Esophagus muscularis mucosa (tissue), 4 donors: ENCODE measurements at places on chromosomes 3 and 15. TPM values are rescaled to one million over a fixed set of nuclear protein-coding genes. Genes with fewer than 3 reads are reported as not detected.

DNA sequence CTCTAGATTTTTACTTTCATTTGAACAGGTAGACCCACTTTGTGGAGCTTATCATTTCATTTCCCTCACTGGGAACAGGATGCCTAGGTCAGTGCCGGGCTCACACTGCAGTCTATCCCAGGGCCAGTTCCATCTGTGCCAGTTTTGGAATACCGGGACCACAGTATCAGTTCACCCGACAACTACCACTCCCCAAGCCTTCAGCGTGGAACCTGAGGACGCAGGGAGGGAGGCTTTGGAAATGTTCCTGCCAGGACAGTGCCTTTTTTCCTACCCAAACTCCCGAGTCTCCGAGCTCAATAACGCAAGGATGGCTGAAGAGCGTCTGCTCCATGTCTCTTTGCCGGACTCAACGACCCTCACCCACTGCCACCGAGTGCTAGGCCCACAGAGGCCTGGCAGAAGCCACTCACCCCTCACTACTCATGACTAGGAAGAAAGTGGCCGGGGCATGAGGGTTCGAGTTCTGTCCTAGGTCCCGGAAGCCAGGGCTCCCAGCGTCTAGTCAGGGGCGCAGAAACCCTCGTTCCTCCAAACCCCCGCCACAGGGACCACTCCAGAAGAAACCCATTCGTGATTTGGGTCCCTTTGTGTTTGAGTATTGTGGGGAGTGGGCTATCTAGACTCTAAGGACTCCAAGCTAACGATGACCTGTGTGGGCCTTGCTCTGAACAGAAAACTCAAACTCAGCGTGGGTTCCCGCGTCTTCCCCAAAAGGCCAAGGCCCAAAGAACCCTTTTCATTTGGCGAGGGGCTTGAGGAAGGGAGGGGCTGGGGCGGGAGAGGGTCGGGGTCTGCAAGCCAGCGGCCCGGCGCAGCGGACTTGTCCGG is 11.4 kb downstream of the ZIC1 start:
- DNase-seq: no peak
- peaks cover 5% of the 10 kb centered on the region for H3K27me3 ChIP-seq
- H3K4me1 ChIP-seq: peaks cover 12% of the 10 kb centered on the region
- H3K27ac ChIP-seq: no peak overlapping the region

GRIP2 gene
- 0.45 TPM for total RNA-seq

DNA sequence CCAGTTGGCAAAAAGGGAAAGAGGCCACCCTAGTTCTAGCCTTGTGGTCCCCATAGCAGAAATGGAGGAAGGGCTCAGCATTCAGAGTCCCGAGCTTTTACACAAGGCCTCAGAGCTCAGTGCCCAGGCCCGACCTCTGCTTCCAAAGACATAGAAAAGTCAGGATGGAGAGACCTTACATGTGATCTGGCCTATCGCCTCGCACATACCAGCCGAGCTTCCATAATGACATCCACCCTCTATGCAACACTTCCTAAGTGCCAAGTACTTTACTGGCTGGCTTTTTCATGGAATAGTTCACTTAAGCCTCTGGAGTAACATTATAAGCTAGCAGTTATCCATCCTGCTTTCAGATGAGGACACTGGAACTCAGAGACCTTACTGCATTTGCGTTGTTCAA is 275.9 kb downstream of the FAM43A start:
- no peak for DNase-seq
- H3K4me3 ChIP-seq: no peak overlapping the region
- no peaks in the 10 kb centered on the region for H3K27me3 ChIP-seq
- H3K4me1 ChIP-seq: peaks cover 7% of the 10 kb centered on the region
- no peaks in the 10 kb centered on the region for H3K36me3 ChIP-seq

DNA sequence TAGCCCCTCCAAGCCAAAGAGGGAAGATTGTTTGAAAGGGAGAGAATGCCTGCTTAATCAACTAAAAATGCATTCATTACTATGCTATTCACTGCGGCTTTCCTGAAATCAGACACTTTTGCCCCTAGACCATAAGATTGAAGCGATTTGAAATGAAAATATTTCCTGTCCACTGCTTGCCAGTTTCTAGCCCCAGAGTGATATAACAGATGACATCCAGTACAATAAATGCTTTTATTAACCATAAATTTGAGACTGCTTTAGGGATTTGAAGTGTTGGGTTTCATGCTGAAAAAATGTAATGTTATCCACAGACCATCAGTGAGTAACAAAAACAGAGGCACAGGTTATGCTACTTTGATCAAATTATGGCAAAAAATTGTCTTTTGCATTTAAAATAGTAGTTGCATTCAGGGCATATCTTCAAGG is 14.1 kb downstream of the IL17RD start:
- no peak for DNase-seq
- H3K36me3 ChIP-seq: no peaks in the 10 kb centered on the region
- H3K27me3 ChIP-seq: no peaks in the 10 kb centered on the region

- peaks cover 58% of the 10 kb centered on the region for H3K36me3 ChIP-seq
- no peak overlapping the region for H3K27ac ChIP-seq
- H3K4me3 ChIP-seq: no peak overlapping the region
- no peaks in the 10 kb centered on the region for H3K4me1 ChIP-seq
- DNase-seq: no peak
Observed at GRCh38 chr15:59137566-59137965, 32.6 kb downstream of the CCNB2 start.
